ENCODE measurements at places on chromosomes 3 and 15. TPM values are rescaled to one million over a fixed set of nuclear protein-coding genes. Genes with fewer than 3 reads are reported as not detected.
A peak's percentile ranks its signal among the peaks of the same experiment; 100 is the strongest.

DNA sequence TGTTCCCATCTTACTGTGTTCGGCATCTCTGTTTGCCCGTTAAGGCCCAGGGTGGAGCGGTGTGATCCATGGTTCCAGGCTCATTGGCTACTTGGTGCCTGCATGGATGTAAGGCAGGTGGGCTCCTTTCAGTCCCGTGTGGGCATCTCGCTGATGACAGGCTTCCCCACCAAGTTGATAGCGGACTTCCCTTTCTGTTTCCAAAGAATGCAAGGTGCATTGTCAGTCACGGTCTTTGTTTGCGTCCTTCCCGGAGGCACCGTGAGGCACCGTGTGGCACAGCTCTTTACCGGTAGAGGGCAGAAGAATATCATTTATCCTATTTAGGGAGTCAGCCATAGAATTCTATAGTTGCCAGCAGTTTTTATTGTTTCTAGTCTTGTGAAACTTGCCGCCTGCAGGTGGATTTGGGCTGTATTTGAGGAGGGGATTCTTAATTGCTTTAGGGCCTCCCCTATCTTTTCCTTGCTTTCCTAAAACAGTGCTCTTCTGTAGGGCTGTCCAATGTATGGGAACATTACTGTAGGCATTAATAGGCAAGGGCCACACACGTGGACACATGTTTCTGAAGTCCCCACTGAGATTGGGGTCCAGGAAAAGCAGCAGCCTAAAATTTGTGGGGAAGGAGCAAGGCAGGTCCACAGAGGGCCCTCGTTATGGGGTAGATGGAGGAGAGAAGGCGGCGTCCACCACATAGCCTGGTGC, 244.1 kb downstream of the SLCO3A1 start:
- no peaks in the 10 kb centered on the region for H3K4me1 ChIP-seq
- H3K4me3 ChIP-seq = no peak overlapping the region
- no peak for DNase-seq
- no peaks in the 10 kb centered on the region for H3K27me3 ChIP-seq
- H3K36me3 ChIP-seq = no peaks in the 10 kb centered on the region

DNA sequence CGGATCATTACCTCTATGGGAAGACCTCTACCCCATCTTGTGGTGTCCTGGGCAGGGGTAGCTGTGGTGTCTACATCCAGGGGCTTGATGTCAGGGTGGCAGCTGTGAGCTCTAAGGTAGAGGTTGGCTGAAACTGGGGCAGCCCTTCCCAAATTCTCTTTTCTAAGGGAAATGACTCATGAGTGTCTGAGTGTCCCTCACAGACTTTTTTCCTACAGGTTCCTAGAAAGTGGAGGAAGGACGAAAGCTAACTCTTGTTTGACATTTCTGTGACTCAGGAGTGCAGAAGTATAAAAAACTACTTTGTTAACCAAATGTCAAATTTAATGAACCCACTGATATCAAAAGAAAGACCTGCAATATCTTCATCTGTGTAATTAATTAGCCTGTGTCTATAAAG, 481.5 kb downstream of the PDCD6IP start:
- DNase-seq = no peak
- no peaks in the 10 kb centered on the region for H3K36me3 ChIP-seq
- no peaks in the 10 kb centered on the region for H3K27me3 ChIP-seq
- H3K4me1 ChIP-seq = no peaks in the 10 kb centered on the region

DNA sequence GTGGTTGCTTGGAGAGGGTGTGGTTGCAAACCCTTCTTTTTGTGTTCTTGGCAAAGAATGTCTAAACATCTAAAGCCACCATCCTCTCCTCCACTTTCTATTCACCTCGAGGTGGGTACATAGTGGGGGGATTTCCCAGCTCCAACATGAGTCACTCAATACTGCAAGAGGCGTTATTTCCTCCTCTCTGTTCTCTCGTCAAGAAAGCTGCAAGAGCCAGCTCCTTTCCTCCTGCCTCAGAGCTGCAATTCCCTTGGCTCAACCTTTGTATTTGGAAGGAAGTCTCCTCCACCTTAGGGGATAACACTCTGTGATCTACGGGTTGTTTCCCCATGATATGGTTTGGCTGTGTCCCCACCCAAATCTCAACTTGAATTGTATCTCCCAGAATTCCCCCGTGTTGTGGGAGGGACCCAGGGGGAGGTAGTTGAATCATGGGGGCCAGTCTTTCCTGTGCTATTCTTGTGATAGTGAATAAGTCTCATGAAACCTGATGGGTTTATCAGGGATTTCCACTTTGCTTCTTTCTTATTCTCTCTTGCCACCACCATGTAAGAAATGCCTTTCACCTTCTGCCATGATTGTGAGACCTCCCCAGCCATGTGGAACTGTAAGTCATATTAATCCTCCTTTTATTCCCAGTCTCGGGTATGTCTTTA, 138.4 kb downstream of the PLCL2 start:
- no peak overlapping the region for H3K4me3 ChIP-seq
- H3K36me3 ChIP-seq = no peaks in the 10 kb centered on the region
- peaks cover 37% of the 10 kb centered on the region for H3K4me1 ChIP-seq
- no peaks in the 10 kb centered on the region for H3K27me3 ChIP-seq

GRCh38 chr3:186976837-186977750, 46.8 kb downstream of the ST6GAL1 start:
- H3K4me3 ChIP-seq = peak overlapping the region; percentile 41
- peaks cover 53% of the 10 kb centered on the region for H3K4me1 ChIP-seq
- no peaks in the 10 kb centered on the region for H3K36me3 ChIP-seq
- no peaks in the 10 kb centered on the region for H3K27me3 ChIP-seq
- DNase-seq = peak; percentile 95

GRCh38 chr3:183189641-183190040, 27.1 kb upstream of the LAMP3 start:
- no peak overlapping the region for H3K4me3 ChIP-seq
- H3K4me1 ChIP-seq = no peaks in the 10 kb centered on the region
- H3K27ac ChIP-seq = no peak overlapping the region
- no peaks in the 10 kb centered on the region for H3K36me3 ChIP-seq
- no peaks in the 10 kb centered on the region for H3K27me3 ChIP-seq

DNA sequence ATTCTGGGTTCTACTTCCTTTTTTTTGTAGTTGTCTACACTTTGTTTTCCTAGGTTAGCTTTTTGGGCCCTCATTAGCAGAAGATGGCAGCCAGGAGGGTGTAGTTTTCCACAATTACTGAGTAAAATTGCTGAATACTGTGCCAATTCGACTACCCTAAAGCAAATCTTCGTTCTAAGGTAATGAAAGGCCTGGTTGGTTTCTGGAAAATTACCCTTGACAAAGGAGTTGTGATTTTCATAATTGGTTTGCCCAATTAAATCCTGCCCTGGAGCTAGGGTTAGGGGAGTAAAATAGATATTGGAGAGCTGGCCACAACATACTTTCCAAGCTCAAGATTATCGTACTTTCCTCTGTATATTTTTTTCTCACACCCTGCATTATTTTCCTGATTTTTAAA, 293.0 kb downstream of the OXSM start:
- no peak for DNase-seq
- H3K4me3 ChIP-seq = no peak overlapping the region
- no peaks in the 10 kb centered on the region for H3K36me3 ChIP-seq
- no peaks in the 10 kb centered on the region for H3K4me1 ChIP-seq

DNA sequence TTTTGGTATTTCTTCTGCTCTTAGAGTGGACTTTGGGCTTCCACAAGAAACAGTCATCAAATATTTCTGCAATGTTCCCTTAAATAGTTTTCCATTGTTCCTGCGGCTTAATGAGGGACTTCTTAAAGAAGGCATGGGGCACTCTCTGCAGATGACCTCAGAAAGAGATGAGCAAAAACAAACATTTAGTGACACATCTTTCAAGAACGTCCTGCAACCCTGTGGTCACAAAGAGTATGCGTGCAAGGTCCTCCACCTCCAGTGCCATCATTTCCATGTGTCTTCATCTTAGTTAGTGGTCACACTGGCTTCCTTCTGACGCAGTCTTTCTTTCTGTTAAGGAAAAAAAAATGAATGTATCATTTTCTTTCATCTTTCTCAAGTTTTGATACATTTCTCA, 56.2 kb downstream of the GREM1 start:
- no peak overlapping the region for H3K4me3 ChIP-seq
- no peaks in the 10 kb centered on the region for H3K36me3 ChIP-seq
- H3K27me3 ChIP-seq = no peaks in the 10 kb centered on the region
- H3K27ac ChIP-seq = no peak overlapping the region

DNA sequence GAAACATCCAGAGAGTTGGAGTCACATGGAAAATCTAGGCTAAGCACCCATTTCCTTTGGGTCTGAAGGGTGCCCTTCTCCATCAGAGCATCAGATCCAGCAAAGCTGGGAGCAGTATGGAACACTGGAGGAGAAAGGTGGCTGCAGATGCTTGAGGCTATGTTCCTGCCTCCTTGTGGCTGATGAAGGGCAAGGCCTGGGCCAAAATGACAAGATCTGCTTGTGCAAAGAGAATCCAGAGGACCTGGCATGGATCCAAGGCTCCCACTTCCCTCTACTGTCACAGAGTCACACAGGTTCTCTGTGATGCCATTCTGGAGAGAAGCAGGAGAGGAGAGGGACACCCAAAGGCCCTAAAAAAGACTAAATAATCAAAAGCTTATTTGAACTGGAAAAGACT, 9.2 kb upstream of the ATP8B4 start:
- no peak overlapping the region for H3K27ac ChIP-seq
- no peaks in the 10 kb centered on the region for H3K4me1 ChIP-seq
- no peaks in the 10 kb centered on the region for H3K36me3 ChIP-seq

DNA sequence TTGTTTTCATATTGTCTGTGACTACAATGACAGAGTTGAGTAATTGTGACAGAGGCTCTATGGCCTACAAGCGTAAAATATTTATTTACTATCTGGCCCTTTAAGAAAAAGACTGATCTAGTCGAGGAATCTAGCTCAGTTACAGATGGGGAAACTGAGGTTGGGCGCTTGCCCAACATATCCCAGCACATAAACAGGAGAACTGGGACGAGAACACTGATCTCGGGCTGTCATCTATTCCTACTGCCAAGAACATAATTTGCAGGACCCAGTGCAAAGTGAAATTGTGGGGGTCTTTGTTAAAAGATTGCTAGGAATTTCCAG, 1.9 kb downstream of the FES start:
- peaks cover 8% of the 10 kb centered on the region for H3K4me1 ChIP-seq
- DNase-seq = no peak
- H3K27ac ChIP-seq = peak overlapping the region; percentile 88
- no peak overlapping the region for H3K4me3 ChIP-seq
- H3K27me3 ChIP-seq = no peaks in the 10 kb centered on the region
- peaks cover 14% of the 10 kb centered on the region for H3K36me3 ChIP-seq

DNA sequence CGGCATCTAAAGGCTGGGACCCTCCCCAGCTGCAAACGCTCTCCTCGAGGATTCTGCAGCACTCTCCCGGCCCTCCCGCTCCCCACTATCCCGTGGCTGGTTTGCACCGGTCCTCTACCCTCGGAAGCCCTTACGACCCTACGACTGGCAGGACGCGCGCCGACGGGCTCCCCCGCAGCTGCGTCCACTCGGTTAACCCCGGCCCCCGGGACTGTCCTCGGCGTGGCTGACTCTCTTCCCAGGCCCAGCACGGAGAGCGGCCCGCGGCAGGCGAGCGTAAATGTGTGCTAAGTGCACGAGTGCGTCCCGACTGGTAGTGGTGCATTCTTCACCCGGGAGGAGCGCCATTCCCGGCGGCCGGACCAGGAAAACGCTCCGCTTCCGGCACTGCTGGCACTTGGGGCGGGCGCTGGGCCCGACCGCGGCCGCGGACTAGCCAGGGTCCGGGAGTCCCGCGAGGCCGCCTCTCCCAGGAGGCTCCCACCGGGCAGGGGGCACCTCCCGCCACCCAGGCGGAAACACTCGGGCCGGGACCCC, 508 bp downstream of the GORASP1 start:
- DNase-seq = peak; percentile 48
- peak overlapping the region; percentile 91 for H3K27ac ChIP-seq
- H3K27me3 ChIP-seq = no peaks in the 10 kb centered on the region
- H3K36me3 ChIP-seq = no peaks in the 10 kb centered on the region

- DNase-seq = no peak
- H3K4me3 ChIP-seq = no peak overlapping the region
- no peak overlapping the region for H3K27ac ChIP-seq
- H3K27me3 ChIP-seq = no peaks in the 10 kb centered on the region
- H3K4me1 ChIP-seq = no peaks in the 10 kb centered on the region
- H3K36me3 ChIP-seq = no peaks in the 10 kb centered on the region
These were observed 144.3 kb downstream of the ERC2 start for GRCh38 chr3:56323986-56324420.

DNA sequence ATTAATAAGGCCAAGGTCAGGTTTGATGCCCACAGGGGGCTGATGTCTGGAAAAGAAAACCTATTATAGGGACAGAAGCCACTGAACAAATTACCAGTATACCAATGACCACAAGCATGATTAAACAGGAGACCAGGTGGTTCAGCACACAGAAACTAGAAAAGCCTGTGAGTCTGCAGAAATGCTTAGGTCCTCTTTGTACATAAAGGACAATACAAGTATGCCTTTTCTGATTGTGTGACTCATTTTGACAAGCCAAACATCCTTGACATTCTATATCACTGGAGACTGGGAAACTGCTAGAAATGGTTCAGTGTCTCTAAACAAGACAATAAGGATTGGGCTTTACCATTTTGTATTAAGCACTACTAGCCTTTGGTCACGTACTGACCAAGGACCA, 113.2 kb upstream of the MYO5C start:
- H3K27me3 ChIP-seq = no peaks in the 10 kb centered on the region
- H3K27ac ChIP-seq = no peak overlapping the region
- H3K36me3 ChIP-seq = no peaks in the 10 kb centered on the region

- DNase-seq = no peak
- H3K27ac ChIP-seq = no peak overlapping the region
- H3K36me3 ChIP-seq = no peaks in the 10 kb centered on the region
These were observed 61.9 kb upstream of the SLC6A1 start for GRCh38 chr3:10930666-10931040.

Gene MANF
- 19.7 TPM for total RNA-seq

Gene NUP210
- total RNA-seq = 1.7 TPM

Gene PRSS50
- total RNA-seq = not detected

Gene CCDC39
- total RNA-seq = 1.2 TPM

Gene TRH
- total RNA-seq = not detected

Gene VIPR1
- 2.8 TPM for total RNA-seq

Gene ZKSCAN7
- total RNA-seq = 1.6 TPM

Gene MNS1
- 0.66 TPM for total RNA-seq

Gene ZNF609
- 16.5 TPM for total RNA-seq
